Activated CD4-positive, alpha-beta T cell treated with anti-CD3 and anti-CD28 coated beads, Interleukin-2, amount 50 U/mL, for 48 hours (primary cell): ENCODE measurements at places on chromosomes 11 and 22.

- DNase-seq, result peak; percentile 50
Measured at GRCh38 chr22:30241576-30242371, 4.8 kb downstream of the LIF start.

GRCh38 chr11:30387891-30388861 is 65.3 kb downstream of the ARL14EP start:
- no peak for DNase-seq

DNA sequence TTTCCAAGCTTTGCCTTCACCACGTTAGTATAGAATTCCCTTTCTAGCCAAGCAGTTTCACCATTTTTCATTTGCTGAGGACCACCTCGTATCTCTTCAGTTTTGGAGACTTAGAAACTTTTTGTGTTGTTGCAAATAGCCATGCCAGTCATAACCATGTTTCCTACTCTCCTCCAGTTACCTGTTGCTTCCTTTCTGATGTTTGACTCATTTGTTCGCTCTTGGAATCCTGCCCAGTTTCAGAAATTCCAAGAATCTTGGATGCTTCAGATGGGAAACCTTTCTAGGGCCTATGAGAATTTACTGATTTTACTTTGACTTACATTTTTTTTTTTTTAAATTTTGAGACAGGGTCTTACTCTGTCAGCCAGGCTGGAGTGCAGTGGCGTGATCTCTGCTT is 65.4 kb downstream of the PPP6R3 start:
- DNase-seq, result no peak

DNA sequence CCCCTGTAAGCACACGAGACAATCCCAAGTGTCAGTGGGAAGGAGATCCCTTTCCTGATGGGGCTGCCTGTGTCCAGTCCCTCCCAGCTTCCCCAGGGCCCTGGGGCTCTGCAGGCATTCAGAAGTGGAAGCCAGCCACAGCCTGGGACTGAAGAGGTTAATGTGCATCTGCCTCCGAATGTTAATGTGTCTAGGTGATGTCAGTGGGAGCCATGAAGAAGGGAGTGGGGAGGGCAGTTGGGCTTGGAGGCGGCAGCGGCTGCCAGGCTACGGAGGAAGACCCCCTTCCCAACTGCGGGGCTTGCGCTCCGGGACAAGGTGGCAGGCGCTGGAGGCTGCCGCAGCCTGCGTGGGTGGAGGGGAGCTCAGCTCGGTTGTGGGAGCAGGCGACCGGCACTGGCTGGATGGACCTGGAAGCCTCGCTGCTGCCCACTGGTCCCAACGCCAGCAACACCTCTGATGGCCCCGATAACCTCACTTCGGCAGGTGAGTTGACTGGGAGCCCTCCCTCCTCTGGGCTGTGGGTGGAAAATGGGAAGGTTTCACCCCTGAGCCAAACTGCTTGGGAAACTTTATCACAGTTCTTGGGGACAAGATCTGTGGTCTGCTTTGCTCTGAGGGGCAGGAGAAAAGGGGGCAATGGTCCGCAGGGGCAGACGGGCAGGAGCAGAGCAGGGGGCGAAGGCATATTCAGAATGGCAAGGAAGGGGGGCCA is at the start of gene MCHR1:
MCHR1 (plus strand) TSS at position 236 of the 715 bp plus-strand sequence; CDS start at position 405, 169 bp downstream.
- no peak for DNase-seq

DNA sequence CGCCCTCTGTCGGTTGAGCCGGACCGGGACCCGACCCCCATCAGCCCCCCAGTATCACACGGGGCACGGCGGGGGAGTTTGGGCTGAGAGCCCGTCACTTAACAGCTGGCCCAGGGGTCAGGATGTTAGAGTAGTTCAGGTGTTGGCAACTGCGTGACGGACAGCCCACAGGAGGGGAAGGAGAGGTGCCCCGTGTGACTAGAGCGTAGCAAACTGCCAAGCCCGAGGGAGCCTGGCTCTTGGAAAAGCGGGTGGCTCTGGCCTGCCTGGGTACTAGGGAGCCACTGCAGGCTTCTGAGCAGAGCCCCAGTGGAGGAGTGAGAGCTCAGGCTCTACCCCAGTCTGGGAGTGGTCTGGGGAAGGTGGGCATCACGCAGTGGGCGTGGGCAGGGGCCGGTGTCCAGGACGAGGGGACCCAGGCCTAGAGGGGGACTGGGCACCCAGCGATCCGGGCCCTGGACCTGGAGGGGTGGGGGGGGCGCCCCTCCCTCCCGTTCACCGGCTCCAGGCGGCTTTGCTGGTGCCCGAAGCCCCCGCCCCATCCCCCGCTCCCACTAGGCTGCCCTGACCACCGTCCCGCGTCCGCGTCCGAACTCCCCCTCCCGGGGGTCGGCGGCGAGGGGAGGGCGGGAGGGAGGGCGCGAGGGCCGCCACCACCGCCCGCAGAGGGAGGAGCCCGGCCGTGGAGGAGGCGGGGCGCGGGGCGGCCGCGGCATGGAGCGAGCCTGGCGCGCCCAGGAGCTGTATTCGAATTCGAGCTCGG is 24.4 kb downstream of the SHANK3 start:
- no peak for DNase-seq

DNA sequence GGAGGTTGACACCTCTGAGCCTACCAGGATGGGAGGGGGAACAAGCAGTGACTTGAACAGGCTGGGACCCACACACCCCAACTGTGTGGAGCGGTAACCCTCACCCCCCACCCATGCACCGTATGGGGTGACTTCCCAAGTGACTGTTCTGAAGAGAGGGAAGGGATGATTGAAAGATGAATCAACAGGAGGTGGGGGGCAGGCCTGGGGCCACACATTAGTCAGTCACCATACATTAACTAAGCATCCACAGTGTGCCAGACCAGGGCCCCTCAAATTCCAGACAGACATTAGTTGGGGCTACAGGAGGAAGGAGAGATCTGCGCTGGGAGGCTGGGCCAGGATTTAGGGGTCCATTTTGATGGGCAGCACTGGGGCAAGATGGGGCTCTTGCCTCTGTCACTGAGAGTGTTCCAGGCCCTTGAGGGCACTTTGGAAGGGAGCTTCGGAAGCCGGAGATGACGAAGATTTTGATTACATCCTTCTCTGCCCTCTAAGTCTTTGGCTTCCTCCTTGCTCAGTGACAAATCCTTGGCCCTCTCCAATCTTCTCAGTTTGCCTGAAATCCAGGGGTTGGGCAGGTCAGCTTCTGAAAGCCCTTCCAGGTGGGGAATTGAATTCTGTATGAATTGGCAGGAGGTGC is 966 bp downstream of the SMTN start:
- peak; percentile 34 for DNase-seq

- DNase-seq, result no peak
Measured at GRCh38 chr11:97786961-97787360, 1233.8 kb upstream of the CNTN5 start.

DNA sequence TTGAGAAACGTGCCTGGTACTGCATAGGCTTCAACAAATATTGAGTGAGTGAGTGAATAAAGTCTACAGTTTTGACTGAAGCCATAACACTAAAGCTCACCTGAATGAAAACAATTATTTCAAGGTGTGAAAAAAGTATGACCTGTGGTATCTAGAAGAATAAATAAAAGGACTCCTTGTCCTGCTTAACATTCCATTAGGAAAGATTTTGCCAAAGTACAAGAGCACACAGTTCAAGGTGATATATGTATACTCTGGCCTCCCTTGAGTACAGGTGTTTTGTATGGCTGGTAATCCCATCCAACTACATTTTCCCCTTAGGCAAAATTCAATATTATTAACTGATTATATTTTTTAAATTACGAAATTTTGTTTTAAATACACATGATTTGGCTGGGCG is 1.8 kb upstream of the CREBZF start:
- DNase-seq, result no peak

DNA sequence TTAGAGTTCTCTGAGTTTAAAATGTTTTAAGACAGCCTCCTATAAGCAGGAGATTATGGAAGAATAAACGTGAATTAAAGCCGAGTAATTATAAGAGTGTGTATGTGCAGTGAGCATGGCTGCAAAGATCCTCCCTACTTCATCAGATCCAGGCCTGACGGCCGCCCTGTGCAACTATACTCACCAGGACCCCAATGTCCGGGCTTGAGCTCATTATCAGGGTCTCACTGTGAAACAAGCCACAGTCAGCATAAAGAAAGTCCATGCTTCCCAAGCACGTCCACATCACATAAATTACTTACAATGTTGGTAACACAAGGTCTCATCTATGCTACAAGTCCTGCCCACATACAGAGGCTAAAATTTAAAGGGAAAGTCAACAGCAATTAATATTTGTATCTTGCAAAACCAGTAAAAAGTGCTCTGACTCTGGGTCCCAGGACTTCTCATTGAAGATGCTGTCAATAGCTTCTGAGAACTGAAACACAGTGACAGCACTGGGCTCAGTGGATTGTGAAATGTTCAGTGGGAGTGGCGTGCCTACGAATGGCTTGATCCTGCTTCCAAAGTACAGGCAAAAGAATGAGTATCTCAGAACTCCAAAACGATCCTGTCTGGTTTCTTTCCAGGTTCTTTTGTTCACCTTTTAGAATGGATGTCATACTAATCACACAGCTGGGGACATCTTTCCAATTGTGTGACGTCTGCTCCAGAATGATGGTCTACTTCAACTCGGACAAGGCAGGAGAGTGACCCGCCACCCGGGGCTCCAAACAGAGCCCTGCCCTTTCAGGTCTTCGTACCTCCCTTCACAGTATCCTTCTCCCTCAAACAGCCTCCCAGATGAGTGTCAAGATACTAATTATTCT is 72.1 kb upstream of the ARFGAP3 start:
- no peak for DNase-seq

DNA sequence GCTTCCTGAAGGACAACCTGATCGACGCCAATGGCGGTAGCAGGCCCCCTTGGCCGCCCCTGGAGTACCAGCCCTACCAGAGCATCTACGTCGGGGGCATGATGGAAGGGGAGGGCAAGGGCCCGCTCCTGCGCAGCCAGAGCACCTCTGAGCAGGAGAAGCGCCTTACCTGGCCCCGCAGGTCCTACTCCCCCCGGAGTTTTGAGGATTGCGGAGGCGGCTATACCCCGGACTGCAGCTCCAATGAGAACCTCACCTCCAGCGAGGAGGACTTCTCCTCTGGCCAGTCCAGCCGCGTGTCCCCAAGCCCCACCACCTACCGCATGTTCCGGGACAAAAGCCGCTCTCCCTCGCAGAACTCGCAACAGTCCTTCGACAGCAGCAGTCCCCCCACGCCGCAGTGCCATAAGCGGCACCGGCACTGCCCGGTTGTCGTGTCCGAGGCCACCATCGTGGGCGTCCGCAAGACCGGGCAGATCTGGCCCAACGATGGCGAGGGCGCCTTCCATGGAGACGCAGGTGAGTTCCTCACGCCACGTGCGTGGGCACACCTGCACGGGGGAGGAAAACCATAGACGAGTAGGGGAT is 1.5 kb downstream of the BCR start:
- peak; percentile 26 for DNase-seq

DNA sequence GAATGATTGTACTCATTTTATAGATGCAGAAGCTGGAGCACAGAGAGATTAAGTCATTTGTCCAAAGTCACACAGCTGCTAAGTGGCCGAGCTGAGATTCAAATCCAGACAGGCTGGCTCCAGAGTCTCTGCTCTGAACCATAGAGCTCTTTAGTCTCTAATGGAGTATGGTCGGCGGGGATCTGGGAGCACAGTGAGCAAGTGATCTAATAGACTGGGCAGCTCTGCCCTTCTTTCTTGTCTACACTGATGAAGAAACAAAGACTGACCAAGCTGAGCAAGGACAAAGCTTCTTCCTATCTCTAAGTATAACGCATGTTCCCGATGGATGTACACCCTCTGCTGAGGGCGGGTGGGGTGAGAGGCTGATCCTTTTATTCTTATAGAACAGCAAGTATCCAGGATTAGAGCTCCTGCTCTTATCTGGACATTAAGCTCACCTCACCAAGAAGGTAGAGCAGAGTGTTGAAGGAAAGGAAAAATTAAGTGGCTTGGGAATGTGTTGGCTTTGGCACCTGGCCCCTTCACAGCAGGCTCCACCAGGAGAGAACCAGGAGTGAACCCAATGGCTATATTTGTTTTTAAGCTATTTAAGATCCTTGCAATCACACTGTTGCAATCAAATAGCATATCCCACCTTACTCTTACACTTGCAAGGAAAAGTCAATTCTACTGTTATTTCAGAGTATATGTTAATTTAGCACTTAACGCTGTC is 68.7 kb downstream of the ETS1 start:
- DNase-seq, result no peak

- no peak for DNase-seq
Measured at GRCh38 chr22:37487571-37487970, 1.4 kb upstream of the MFNG start.

DNA sequence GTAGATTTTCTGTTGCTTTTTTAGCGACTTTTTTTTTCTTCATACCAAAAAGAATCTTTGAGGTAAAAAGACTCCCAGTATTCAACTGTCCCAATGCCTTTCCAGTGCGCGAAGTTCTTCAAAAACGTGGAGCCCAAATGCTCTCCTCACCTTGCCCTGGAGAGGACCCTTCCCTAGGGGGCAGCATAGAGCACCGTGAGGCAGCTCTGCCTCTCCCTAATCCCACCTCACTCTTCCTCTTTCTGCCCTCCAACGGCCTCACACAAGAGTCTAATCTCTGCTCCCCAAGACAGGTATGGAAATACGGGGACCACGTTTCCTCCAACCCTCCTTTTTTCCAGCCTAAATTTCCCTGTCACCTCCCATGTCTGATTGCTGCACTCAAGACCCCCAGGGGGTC is 117.5 kb upstream of the ALX4 start:
- peak; percentile 7 for DNase-seq

- no peak for DNase-seq
Measured at GRCh38 chr22:27431896-27432295, 369.7 kb downstream of the MN1 start.

DNA sequence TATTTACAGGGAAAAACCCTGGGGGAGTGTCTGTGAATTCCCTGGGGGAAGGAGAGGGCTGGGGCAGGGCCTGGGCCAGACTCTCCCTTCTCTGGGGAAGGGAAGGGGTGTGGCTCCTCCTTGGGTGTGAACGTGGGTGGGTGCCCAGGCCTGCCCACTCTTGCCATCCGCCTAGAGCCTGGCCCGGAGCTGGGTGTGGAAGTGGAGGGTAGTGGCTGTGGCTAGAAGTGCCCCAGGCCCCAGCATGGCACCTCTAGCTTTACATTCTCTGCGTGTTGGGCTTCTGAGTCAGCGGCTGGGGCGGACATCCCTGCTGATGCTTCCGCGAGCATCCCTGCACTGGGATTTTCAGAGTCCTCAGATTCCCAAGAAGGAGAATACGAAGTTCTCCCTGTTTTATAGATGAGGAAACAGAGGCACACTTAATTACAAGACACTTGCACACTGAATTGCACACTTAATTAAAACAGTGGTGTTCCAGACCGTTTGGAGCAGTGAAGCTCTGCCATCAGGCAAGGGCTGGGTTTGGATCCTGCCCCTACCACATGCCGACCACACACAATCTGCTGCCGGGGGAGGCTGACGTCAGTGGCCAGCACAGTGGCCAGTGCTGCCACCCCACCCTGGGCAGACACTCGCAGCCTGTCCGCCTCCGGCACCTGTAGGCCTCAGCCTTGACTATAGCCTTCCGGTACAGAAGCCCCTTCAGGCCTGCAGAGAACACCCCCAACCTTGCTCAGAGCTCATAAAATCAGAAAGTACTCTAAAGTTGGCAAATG is 7.6 kb downstream of the BAD start:
- DNase-seq, result no peak

GRCh38 chr11:36588099-36588498 is 6.2 kb upstream of the IFTAP start:
- DNase-seq, result no peak

GRCh38 chr11:64586366-64586765 is 4.7 kb upstream of the SLC22A12 start:
- DNase-seq, result no peak
